ENCODE measurements at places on chromosomes 2 and 18. TPM values are rescaled to one million over a fixed set of nuclear protein-coding genes. Genes with fewer than 3 reads are reported as not detected.

Gene CNRIP1
- 44.9 TPM for total RNA-seq

Gene STEAP3
- total RNA-seq: 7.7 TPM

Gene DNAJC5G
- total RNA-seq: 1.0 TPM

Gene ASB18
- total RNA-seq: not detected

Gene ALLC
- not detected for total RNA-seq

Gene C2orf81
- total RNA-seq: 0.13 TPM

Gene GREB1L
- 11.3 TPM for total RNA-seq

Gene DLGAP1
- under 0.01 TPM for total RNA-seq

Gene ALPP
- total RNA-seq: not detected

Gene MEP1B
- total RNA-seq: not detected

Gene PSD4
- 0.51 TPM for total RNA-seq

Gene MORN2
- total RNA-seq: 9.6 TPM

Gene SLC9A2
- not detected for total RNA-seq

Gene CYP1B1
- 0.13 TPM for total RNA-seq

Gene SERPINB11
- total RNA-seq: not detected

Gene HS1BP3
- 34.4 TPM for total RNA-seq

Gene DRC1
- total RNA-seq: not detected

Gene TGFA
- total RNA-seq: 8.0 TPM

Gene CMPK2
- total RNA-seq: 0.64 TPM

Gene TNFAIP6
- total RNA-seq: not detected

All from dermis microvascular lymphatic vessel endothelial cell (primary cell).